Tongue (tissue), 3 donors: ENCODE measurements at places on chromosomes 1 and 21.

GRCh38 chr1:206882555-206882954 is 14.7 kb upstream of the IL24 start:
- DNase-seq: no peak

DNA sequence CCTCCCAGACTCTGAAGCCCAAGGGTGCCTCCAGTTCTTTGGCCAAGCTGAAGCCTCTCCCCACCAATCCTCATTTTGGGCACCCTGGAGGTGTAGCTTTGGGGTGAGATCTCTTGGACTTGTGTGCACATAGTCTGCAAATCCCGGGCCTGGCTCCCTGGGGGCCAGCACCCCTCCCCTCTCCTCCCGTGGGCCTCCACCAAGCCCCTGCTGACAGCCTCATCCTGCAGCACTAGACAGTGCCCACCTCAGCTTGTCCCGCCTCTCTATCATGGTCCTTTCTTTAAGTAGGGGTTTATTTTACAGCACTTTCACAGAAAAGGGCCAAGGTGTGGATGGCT is 3.2 kb downstream of the GJC2 start:
- DNase-seq: no peak

DNA sequence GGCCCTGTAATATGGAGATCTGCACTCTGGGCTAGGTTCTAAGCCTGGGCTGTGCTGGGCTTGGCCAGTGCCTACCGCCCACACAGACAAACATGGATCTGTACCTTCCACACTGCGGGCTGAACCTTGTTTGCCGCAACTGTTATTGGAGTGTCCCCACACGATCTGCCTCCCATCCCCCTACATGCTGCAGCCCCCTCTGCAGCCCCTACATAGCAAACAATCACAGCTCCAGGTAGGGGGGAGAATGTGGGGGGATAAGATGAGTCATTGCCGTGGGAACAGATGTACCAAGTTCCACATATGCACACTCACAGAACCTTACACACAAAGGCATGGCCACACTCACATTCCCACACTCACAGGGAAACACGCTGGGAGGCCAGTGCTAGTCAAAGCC is 2.1 kb upstream of the HCRTR1 start:
- no peak for DNase-seq

GRCh38 chr1:46621930-46622329 is 5.3 kb upstream of the MOB3C start:
- DNase-seq: no peak

- DNase-seq: no peak
These were observed 106.2 kb downstream of the UCK2 start for GRCh38 chr1:165933446-165934170.

- no peak for DNase-seq
These were observed 34.6 kb downstream of the TNR start for GRCh38 chr1:175708787-175709186.

DNA sequence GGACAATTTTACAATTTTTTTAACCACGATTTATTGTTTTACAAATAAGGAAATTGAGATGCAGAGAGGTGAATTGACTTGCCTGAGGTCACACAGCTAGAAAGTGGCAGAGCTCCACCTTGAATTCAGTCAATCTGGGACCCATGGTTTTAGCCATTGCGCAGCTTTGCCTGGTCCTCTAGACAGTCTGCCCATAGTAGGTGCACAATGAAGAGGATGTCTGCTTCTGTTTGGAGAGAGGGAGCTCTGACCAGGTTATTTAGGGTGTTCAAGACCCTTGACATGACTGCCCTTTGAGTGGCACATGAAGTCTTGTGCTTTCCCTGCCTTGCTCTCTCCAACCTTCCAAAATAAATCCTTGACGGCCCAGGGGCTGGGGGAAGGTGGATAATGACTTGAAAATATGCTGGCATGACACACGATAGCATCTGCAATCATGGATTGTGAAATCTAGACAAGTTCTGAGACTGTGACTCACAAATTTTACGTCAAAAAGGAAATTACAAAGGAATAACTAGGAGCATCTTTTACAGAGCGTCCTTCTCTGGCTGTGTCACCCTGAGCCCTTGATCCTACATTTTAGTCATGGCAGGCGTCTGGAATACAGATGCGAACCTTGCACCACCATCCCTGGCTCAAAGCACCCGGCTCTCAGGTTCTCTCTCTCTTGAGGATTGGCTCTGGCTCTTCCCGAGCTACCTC is 26.2 kb upstream of the ID3 start:
- DNase-seq: no peak

DNA sequence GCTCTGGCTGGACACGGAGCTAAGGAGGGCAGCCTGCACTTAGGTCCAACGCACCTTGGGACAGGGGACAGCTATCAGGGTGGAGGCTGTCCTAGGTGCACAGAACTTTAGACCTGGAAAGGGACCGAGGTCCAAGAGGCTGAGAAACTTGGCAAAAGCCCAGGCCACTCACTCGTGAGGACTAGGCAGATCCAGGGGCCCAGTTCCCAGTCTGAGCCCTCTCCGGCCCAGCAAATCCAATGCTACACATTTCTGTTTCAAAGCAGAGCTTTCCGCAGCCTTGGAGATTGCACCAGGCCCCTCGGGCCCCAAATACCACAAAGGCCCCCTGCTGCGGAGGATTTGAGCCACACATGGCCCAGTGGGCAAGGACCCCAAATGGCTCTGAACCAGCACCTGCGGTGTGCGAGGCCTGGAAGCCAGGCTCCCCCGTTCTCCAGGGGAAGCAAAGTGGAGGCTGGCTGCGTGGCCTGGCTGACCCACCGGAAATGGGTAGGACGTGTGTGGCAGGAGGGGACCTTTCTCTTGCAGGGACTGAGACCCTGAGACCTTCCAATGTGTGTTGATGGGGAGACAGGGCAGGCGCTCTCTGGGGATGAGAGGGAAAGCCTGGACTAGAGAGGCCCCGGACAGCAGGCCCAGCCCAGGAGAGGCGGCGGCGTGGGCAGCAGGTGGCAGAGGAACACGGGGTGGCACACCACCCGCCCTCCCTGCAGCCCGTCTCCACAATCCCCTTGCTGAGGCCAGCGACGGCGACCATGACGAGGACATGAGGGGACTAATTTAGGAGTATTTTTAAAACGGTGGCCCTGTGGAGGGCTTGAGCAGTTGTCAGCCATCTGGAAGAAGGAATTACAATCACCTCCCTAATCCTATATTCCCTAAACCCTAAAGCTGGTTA is 118.7 kb downstream of the CASZ1 start:
- DNase-seq: no peak

DNA sequence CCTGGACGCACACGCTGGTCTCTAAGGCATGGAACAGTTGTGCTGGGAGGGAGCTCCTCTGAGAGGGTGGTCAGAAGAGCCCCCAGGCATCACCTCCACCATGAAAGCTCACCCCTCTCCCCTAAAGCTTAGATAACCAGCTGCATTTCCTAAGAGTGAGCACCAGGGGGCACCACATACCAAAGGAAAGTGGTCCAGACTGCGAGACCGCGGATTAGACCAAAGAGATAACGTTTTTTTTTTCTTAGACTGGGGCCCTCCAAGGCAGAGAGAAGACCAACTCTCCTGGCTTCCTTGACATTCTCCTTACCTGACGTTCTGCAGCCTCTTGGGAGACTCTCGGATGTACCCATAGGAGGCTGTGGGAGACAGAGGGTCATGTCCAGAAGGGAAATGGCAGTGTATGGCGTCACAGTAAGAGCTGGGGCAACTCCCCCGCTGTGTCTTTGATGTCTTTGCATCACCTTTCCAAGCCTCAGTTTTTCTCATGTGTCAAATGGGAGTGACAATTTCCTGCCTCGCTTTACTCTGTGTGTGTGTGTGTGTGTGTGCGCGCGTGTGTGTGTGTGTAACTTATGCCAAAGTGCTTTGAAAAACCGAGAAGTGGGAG is 12.3 kb upstream of the IFNLR1 start:
- DNase-seq: peak; percentile 82

- peak; percentile 89 for DNase-seq
These were observed 112.6 kb downstream of the ADAMTS1 start for GRCh38 chr21:26732432-26733221.

DNA sequence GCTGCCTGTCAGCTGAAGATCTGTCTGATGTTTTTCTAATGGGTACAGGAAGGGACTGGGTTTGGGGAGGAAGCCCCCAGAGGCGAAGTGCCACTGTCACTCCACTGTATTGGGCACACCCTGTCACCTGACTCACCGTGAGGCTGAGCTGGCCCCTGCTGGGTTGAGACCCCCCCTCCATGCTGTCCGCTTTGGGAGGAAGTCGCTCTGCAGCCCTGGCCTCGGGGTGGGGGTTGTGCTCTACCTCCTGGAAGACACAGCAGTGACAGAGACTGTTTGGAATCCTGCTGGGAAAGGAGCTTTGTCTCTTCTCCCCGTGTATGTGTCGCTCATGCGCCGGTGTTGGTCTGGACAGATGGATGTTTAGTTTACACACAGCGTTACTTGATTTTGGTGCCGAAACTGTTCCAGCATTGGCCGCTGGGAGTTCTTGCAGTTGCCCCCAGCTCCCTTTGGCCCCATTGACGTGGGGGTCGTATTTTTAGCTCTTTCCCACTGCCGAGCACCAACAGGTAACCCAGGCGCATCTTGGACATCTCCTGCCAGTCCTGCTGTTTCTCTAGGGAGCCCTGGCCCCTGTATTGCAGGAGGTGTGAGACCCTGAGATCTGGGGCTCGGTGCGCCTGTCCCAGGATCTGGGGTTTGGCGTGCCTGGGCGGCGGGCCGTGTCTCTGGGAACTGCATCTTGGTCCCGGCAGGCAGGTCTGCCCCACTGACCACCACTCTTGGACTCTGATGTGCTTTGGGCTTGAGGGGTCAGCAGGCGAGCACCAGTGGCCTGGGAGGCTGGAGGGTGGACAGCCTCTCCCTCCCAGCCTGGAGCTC is 30.3 kb downstream of the SLX9 start:
- no peak for DNase-seq

GRCh38 chr1:236175642-236176336 is 33.5 kb downstream of the GPR137B start:
- no peak for DNase-seq

DNA sequence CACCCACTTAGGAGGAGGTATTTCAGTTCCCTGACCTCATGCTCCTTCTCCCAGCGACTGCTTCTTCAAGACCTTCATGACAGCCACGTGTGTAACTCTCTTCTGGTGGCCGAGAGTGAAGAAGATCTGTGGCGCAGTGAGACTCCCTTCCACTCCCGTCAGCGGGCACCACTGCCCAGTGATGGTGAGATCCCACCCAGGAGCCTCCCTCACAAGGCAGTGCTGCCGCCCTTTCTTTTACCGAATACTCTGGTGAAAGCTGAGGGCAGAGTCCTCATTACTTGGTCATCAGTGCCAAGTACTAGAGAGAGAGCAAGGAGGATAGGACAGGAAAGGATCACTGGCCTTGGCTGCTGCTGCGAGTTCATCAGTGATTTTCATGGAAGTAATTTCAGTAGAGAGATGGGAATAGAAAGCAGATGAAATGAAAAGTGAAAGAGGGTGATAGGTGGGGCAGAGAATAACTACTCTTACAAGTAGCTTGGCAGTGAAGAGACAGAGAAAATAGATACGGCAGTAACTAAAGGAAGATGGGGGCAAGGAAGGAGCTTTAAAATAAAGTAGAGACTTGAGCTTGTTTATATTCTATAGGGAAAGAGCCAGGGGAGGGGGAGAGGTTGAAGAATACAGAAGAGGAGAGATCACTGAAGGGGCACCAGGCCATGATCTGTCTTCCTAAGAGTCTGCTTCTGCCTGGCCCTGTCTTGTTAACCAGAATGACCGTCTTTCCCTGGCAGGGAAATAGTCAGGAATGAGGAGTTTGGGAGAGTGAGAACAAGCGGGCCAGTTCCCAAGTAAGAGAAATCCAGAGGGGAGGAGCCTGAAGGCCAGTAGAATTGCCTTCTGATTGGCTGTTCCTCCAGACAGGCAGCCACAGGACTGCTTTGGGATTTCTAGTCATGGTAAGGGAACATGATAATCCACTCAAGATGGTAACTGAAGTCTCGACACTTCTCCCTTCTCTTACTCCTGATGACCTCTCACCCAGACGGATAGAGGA is 18.3 kb downstream of the HYI start:
- peak; percentile 41 for DNase-seq

GRCh38 chr1:7536891-7537591 is 234.1 kb upstream of the VAMP3 start:
- peak; percentile 55 for DNase-seq

DNA sequence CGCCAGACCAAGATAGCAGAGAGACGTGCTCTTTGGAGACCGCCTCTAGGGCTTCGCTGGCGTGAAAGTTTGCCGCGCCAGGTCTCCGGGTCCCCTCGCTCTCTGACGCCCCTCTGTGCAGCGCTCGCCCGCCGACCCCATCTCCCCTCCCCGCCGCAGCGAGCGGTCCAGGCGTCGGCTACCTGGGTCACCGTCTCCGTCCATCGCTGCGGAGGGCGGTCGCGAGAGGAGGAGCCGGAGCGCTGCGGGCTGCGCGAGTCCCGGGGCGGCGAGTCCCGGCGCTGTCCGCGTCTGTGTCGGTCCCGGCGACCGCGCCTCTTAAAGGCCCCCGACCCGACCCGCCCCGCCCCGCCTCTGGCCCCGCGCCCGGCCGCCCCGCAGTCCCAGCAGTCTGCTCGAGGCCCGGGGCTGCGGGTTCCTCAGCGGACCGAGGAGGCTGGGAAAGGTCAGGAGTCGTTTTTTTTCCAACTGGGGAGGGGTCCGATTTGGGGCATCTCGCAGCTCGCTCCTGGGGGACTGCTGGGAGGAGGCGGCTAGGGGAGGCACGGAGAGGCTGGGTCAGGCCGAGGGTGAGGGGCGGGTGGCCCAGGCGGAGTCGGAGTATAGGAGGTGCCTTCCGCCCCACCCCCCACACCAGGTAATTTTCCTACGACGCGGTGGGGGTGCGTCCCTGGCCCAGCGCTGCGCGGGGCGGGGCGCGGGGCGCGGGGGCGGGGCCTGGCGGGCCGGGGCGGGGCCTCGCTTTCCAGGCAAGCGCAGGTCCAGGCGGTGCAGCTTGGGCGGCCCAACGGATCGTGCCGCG is at the start of the genes FBXO2 and FBXO44:
Gene FBXO2 (minus strand): TSS at position 293 of the 802 bp plus-strand sequence. CDS start 89 bp downstream, at position 204.
Gene FBXO44 (plus strand): TSS at position 741 of the 802 bp plus-strand sequence. CDS start 959 bp downstream, outside the sequence.
- no peak for DNase-seq

DNA sequence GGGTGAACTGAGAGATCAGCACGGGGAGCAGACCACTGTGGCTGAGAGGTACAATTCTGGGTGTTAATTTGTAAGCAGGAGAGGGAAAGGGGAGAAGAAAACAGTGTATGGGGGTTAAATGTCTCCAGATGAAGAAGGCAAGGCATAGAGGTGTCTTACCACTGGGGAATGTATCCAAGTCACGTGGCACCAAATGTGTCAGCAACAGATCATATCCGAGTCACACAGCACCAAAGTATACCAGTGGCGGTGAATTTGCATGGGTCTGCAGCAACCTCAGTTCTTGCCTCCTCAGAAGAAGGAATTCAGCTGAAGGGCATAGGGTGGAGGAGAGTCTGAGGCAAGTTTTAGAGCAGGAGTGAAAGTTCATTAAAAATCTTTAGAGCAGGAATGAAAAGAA is 21.2 kb upstream of the SYCP1 start:
- no peak for DNase-seq

GRCh38 chr1:213333121-213333520 is 282.1 kb downstream of the RPS6KC1 start:
- no peak for DNase-seq

GRCh38 chr1:243394066-243394465 is 138.2 kb downstream of the SDCCAG8 start:
- DNase-seq: no peak
